ENCODE measurements at places on chromosomes 16 and 17.
A peak's percentile ranks its signal among the peaks of the same experiment; 100 is the strongest.

DNA sequence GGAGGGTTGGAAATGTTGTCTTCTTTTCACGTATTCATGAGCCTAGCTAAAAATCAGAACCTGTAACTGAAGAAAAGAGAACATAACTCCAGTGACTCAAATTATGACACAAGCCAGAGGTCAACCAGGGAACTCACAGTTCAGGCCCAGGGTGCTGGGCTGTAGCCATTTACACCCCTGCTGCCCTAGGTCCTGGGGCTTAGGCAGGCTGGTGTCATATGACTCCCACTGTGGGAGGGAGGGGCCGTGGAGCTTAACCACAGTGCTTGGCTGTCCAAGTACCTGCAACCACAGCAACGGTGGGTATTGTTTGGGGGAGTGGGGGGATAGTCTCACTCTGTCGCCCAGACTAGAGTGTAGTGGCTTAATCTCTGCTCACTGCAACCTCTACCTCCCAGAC, 71.1 kb upstream of the AMZ2 start:
- DNase-seq = no peak

- DNase-seq = no peak
These were observed 120.0 kb upstream of the TBX2 start for GRCh38 chr17:61279476-61280145.

DNA sequence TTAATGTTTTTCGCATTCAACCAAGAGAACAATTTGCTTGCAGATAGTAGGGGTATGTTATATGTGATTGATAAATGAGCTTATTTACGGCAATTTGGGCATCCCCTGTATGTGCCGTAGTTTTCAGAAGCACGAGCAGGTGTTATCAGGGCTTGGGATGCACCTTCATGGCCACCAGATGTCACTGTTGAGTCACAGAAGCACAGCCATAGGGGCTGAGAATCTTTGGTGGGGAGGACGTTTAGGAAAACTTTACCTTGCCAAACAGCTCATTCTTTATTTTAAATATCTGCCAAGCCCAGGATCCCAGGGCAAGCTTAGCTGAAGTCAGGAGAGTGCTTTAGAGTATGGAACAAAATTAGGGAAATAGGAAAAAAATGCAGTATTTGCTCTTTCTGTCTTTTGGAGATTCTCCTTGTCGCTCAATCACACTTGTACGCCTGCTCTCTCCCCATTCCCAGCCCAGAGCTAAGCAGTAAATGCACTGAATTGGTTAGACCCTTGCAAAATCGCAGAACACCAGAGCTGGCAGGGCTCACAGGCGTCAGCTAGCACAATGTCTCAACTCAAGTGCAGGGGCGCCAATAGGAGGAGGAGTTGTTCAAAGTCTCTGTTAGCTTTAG, 93.6 kb upstream of the MPHOSPH6 start:
- peak; percentile 41 for DNase-seq

- DNase-seq = no peak
These were observed 1.7 kb upstream of the PGAP6 start for GRCh38 chr16:383326-384051.

GRCh38 chr17:71759422-71760060, 361.3 kb upstream of the SOX9 start:
- DNase-seq = no peak

DNA sequence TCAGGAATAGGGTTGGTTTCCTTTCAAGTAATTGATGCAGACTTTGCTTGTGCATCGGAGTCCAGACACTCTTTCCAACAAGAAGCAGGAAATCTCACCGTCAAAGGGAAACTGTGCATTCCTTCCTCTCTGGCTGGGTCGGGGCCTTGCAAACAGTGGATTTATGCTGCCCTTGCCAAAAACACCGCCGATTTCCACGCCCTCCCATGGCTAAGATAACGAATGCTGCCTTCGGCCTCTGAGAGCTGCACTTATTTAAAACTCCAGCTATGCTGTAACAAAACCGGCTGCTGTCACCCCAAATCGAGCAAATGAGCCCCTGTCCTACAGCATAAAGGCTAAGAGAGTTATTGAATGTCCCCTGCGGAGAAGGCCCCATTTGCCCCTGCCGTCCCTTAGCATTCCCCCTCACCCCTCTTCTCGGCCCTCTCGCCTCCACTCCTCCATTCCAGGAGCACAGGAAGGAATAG, 275.5 kb upstream of the IRX5 start:
- DNase-seq = peak; percentile 11

DNA sequence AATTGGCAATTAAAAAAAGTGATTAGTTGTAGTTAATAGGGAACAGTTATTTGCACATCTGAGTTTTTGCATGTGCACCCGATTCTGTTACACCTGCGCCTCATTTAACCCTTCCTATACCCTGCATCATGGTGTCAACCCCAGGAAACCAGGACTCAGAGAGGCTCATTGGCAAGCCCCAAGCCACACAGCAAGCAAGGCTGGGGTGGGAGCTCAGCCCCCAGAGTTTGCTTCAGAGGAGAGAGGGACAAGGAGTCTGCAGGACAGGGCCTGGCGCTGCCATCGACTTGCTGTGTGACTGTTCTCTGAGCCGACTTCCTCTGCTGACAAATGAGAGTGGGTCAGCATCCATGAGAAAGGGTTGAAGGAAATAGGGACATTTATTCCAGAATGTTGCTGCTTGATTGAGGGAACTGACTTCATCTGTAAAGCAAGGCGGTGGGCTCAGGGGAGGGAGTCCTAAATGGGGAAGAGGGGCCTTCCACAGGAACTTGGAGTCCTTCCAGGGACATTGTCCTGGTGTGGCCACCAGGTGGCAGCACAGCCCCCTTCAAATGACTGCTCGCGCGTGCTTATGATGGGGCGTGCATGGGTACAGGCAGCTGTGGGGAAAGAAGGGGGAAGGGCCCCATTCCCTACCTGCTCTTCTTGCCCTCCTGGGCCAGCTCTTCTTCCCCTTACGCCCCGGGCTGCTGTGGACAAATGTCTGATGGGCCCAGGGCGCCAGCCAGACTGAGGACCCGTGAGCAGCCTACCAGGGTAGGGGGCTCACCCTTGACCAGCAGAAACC, 51.6 kb downstream of the NT5M start:
- peak; percentile 47 for DNase-seq

DNA sequence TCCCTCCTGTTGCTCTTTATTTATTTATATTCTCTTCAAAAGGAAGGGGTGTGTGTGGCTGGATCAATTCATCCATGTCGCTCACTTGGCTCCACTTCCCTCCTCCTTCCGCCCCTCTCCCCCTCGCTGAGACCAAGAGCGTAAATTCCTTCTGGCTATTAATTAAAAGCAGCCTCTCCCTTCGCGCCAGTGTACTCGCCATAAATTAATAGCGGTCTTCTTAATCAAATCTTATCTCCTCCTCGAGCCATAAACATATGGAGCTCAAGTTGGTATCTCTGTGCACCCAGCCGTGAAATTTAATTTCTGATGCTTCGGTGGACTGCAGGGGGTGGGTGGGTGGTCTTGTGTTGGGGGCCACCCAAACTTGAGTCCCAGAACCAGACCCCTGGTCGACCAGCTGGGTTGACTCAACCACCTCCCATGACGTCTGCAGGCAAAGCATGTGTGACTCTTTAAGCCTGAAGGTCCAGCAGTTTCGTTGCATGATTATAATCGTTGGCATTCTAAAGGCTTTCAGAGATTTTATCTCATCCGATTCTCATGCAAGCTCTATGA, 57.9 kb downstream of the SDK2 start:
- DNase-seq = no peak

- DNase-seq = no peak
These were observed 20.9 kb downstream of the CMIP start for GRCh38 chr16:81465375-81465943.

DNA sequence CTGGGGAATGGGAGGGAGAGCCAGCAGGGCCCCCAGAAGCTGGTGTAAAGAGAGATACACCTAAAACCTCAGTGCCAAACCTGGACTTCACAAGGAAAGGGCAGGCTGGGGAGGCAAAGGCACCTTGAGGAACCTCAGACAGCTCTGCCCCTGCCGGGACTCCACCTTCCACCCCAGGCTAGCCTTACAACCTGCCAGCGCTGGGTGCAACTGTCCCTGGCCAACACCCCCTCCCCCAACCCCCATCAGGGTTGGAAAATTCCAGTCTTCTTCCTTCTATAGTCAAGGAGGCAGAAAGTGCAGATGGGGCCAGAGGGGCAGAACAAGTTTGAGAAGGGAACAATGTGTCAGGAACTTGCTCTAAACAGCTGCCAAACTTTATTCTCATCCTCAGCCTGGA, 2.2 kb downstream of the YBX2 start:
- no peak for DNase-seq
